ENCODE measurements at places on chromosomes 11 and 22.

GRCh38 chr11:134901542-134901941 is 489.5 kb upstream of the B3GAT1 start:
- no peaks in the 10 kb centered on the region for H3K36me3 ChIP-seq
- H3K27ac ChIP-seq: no peak overlapping the region
- no peak overlapping the region for H3K4me3 ChIP-seq
- H3K4me1 ChIP-seq: no peaks in the 10 kb centered on the region
- no peak for DNase-seq
- peaks cover 4% of the 10 kb centered on the region for H3K27me3 ChIP-seq

- no peak overlapping the region for H3K27ac ChIP-seq
- no peaks in the 10 kb centered on the region for H3K27me3 ChIP-seq
- H3K36me3 ChIP-seq: no peaks in the 10 kb centered on the region
- H3K4me3 ChIP-seq: no peak overlapping the region
- H3K4me1 ChIP-seq: no peaks in the 10 kb centered on the region
- no peak for DNase-seq
These were observed 16.5 kb downstream of the TUBGCP6 start for GRCh38 chr22:50228366-50228765.

GRCh38 chr11:125842321-125842948 is 9.3 kb downstream of the PATE4 start:
- H3K4me1 ChIP-seq: no peaks in the 10 kb centered on the region
- DNase-seq: no peak
- no peak overlapping the region for H3K4me3 ChIP-seq
- H3K27me3 ChIP-seq: no peaks in the 10 kb centered on the region
- no peaks in the 10 kb centered on the region for H3K36me3 ChIP-seq

DNA sequence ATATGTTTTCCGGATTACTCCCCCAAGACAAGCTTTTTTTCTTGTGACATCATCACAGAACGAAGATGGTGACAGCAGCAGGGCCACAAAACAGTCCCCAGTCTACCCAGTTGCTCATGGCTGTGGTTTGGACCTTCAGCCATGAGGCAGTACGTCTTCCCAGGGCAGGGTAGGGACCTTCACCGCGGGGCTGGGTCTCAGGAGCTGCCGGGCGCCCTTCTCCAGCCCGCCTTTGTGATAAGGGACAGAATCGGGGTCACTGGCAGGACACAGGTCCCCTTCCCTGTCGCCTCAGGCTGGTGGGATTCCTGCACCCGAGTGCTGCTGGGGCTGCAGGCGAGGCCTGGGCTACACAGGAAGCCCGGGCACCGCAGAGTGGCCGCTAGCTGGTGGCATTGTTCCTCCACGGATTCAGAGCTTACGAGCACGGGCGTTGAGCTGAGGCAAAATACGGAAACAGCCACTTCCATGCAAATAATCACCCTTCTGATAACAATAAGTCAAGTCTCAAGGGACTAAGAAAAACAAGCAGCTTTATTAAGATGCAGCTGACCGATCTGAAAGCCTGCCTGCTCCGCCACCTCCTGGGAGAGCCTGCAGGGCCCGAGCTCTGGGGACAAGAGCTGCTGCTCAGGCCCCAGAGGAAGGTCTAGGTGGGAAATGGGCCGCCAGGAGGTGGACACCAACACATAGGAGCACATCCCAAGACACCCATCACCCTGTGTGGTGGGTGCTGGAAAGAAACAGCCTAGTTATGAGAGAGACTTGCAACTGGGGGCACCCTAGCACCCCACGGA is 12.3 kb downstream of the TBX1 start:
- H3K4me1 ChIP-seq: no peaks in the 10 kb centered on the region
- no peaks in the 10 kb centered on the region for H3K27me3 ChIP-seq
- DNase-seq: no peak
- no peak overlapping the region for H3K27ac ChIP-seq

- no peaks in the 10 kb centered on the region for H3K4me1 ChIP-seq
- no peaks in the 10 kb centered on the region for H3K27me3 ChIP-seq
- no peak overlapping the region for H3K27ac ChIP-seq
These were observed 29.0 kb downstream of the GLYATL1 start for GRCh38 chr11:58968251-58968711.

DNA sequence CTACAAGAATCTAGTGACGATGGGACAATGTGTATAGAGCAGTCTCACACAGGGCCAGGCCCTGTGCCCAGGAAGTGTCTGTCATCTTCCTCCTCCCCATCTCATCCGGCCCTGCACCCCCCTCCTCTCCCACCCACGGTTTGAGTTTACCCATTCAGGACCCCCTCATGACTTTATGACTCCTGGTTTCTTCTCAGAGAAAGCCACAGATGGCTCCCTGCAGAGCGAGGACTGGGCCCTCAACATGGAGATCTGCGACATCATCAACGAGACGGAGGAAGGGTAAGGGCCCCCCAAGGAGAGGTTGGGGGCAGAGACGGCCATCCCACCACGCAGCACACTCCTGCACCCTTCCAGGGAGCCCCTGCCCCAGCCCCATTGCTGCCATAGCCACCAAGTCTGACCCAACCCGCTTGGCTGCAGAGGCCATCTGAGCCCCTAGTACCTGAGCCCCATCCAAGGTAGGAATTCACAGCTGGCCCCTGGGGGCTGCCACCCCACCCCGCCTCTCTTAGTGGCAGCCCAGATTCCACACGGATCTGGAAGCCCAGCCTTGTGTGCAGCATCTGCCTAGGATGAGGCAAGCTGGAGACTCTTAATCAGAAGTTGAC is 18.1 kb downstream of the TOM1 start:
- peaks cover 6% of the 10 kb centered on the region for H3K36me3 ChIP-seq
- DNase-seq: peak; percentile 65
- H3K27me3 ChIP-seq: no peaks in the 10 kb centered on the region
- H3K4me1 ChIP-seq: no peaks in the 10 kb centered on the region
- H3K27ac ChIP-seq: no peak overlapping the region

DNA sequence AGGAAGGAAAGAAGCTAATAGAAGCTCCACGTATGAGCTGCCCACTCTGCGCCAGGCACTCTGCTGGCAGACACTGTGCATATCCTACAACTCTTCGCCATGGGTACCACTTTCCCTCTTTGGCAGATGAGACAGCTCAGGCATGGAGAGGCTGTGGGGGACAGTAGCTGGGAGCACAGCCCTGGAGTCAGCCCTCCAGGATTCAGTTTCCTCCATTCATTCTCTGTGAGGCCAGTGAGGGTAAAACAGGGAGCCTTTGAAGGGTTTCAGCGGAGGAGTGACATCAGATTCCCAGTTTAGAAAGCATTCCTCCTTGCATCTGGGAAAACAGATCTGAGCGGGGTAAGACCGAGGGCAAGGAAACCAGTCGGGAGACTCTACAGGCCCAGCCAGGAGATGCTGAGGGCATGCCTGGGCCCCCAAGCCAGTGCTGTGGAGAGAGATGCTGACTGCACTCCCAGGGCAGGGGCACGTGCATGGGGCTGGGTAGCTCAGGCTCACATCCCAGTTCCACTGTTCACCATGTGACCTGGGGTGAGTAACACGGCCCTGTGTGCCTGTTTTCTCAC is 58.3 kb upstream of the EMID1 start:
- no peaks in the 10 kb centered on the region for H3K27me3 ChIP-seq
- no peaks in the 10 kb centered on the region for H3K4me1 ChIP-seq
- no peak for DNase-seq
- H3K27ac ChIP-seq: no peak overlapping the region

All from aorta (tissue), 5 donors.